ENCODE measurements at places on chromosomes 6 and 20. TPM values are rescaled to one million over a fixed set of nuclear protein-coding genes. Genes with fewer than 3 reads are reported as not detected.

Gene C6orf15
- not detected for total RNA-seq

Gene SCGN
- 97.2 TPM for total RNA-seq

Gene SOBP
- total RNA-seq = 15.4 TPM

Gene CDK5RAP1
- 63.7 TPM for total RNA-seq

Gene SLPI
- not detected for total RNA-seq

Gene CPNE5
- total RNA-seq = 0.24 TPM

DNA sequence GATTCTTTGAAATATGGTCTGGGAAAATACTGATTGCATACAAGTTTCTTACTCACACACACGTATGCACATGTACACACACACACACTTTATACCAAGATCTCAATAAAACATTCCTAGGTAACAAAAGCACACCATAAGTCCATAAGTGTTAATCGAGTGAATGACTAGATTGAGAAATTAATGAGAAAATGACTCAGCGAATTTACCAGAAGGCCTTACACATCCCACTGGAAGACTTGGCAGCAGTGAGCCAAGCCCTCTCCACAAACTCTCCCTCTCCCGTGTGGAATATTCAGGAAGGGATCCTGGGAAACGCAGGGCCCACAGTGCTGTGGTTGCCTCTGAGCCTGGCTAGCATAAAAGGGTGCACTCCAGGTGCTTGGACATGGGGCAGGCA lies 227.2 kb downstream of the LY86 start:
- no peak overlapping the region for H3K4me3 ChIP-seq
- H3K27me3 ChIP-seq = no peaks in the 10 kb centered on the region
- no peak for DNase-seq
- H3K36me3 ChIP-seq = no peaks in the 10 kb centered on the region

DNA sequence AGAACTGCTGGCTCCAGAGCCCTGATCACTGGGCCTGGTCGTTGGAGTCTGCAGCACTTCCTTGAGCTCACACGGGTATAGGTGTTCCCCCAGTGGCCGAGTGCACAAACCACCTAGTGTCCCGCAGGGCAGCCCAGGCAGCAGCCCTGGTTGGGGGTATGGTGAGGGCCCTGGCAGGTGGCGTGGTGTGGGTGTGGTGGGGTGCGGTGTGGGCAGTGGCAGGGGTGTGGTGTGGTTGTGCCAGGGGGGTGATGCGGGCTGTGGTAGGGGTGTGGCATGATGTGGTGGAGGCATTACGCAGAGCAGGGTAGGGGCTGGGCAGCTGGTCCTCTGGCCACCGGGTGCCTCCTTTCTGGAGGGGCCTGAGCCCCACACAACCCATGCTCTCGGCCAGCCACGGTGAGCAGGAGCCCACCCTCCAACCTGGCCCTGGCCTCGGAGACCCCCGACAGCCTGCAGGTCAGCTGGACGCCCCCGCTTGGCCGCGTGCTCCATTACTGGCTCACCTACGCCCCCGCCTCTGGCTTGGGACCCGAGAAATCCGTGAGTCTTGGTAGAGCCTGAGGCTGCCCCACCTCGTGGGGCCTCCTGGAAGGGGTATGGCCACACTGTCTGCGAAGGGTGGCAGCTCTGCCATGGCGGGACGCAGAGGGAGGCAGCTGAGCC lies 20.5 kb downstream of the COL20A1 start:
- no peaks in the 10 kb centered on the region for H3K27me3 ChIP-seq
- no peak overlapping the region for H3K27ac ChIP-seq
- H3K36me3 ChIP-seq = no peaks in the 10 kb centered on the region
- H3K4me1 ChIP-seq = no peaks in the 10 kb centered on the region
- DNase-seq = no peak

GRCh38 chr6:170162011-170162774 lies 128.7 kb downstream of the DLL1 start:
- peaks cover 2% of the 10 kb centered on the region for H3K4me1 ChIP-seq
- H3K27me3 ChIP-seq = peaks cover 7% of the 10 kb centered on the region
- no peaks in the 10 kb centered on the region for H3K36me3 ChIP-seq
- DNase-seq = no peak
- H3K4me3 ChIP-seq = no peak overlapping the region

GRCh38 chr20:18092890-18093289 lies 35.2 kb upstream of the OVOL2 start:
- no peak overlapping the region for H3K27ac ChIP-seq
- H3K4me1 ChIP-seq = peaks cover 12% of the 10 kb centered on the region
- no peak for DNase-seq
- H3K27me3 ChIP-seq = peaks cover 33% of the 10 kb centered on the region
- no peaks in the 10 kb centered on the region for H3K36me3 ChIP-seq
- no peak overlapping the region for H3K4me3 ChIP-seq

DNA sequence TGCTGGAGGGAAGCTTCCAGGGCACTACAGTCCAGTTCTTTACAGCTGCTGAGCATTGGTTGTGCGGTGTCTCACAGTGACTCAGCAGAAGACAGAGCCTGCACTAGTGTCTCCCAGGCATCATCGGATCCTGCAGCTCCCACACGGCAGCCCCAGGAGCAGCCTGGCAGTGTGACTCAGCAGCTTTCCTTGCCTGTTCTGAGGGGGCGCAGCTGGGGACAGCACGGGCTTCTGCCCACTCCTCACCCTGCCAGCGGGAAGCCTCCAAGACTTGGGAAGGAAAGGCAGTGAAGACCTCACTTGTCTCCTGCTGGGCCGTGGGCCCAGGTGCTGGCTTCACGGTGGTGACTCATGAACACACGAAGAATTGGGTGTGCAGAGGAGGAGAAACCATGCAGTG lies 165.4 kb downstream of the SYNDIG1 start:
- H3K27me3 ChIP-seq = peaks cover 22% of the 10 kb centered on the region
- no peak overlapping the region for H3K4me3 ChIP-seq
- DNase-seq = no peak
- H3K4me1 ChIP-seq = peaks cover 30% of the 10 kb centered on the region
- H3K27ac ChIP-seq = no peak overlapping the region

GRCh38 chr6:147852772-147853171 lies 344.3 kb downstream of the SAMD5 start:
- H3K4me3 ChIP-seq = no peak overlapping the region
- H3K4me1 ChIP-seq = peaks cover 18% of the 10 kb centered on the region
- H3K27me3 ChIP-seq = no peaks in the 10 kb centered on the region
- H3K36me3 ChIP-seq = no peaks in the 10 kb centered on the region
- DNase-seq = no peak

GRCh38 chr6:170388113-170388512 lies 81.6 kb downstream of the FAM120B start:
- H3K36me3 ChIP-seq = peaks cover 13% of the 10 kb centered on the region
- DNase-seq = no peak
- no peak overlapping the region for H3K4me3 ChIP-seq
- H3K27me3 ChIP-seq = no peaks in the 10 kb centered on the region
- no peaks in the 10 kb centered on the region for H3K4me1 ChIP-seq

DNA sequence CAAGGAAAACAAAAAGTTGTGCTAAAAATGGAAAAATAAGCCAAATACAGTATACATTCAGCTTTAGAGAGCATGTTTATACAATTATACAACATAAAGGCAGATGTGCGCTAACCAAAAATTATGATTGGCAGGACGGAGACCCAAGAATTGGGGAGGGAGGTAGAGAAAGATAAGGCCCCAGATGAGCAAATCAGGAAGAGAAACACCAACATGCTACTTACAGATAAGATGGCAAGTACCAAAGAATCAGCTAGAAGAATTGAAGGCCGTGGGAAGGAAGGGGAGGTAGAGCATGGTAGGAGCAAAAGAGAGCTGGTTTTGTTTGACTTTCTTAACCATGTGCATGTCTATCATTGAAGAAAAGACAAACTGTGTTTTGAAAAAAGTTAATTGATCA lies 45.4 kb downstream of the PRND start:
- H3K27ac ChIP-seq = no peak overlapping the region
- H3K27me3 ChIP-seq = peaks cover 13% of the 10 kb centered on the region
- DNase-seq = no peak
- no peak overlapping the region for H3K4me3 ChIP-seq

DNA sequence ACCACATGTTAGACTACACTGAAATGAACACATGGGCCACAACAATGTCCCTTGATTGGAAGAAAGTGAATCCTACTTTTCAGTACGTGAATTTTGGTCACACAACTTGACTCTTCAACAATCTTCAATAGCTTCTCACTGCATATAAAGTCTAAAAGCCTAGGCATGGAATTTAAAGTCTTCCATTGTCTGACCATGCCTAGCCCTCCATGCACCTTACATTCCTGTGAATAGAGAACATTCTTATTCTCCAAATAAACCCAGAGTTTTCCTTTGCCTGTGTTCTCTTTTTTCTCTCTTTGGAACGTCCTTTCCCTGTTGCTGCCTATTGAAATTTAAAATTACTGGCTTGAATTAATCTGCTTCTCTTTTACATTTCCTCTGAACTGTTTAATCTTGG lies 207.5 kb downstream of the ASCC3 start:
- H3K27me3 ChIP-seq = no peaks in the 10 kb centered on the region
- no peak for DNase-seq
- no peak overlapping the region for H3K4me3 ChIP-seq
- H3K4me1 ChIP-seq = peaks cover 2% of the 10 kb centered on the region
